Aorta (tissue), 5 donors: ENCODE measurements at places on chromosomes 11 and 22. TPM values are rescaled to one million over a fixed set of nuclear protein-coding genes. Genes with fewer than 3 reads are reported as not detected.

Gene HIC2
- total RNA-seq: 5.4 TPM

- H3K4me1 ChIP-seq: peaks cover 2% of the 10 kb centered on the region
- H3K27ac ChIP-seq: no peak overlapping the region
- DNase-seq: no peak
- no peaks in the 10 kb centered on the region for H3K36me3 ChIP-seq
- no peak overlapping the region for H3K4me3 ChIP-seq
Measured at GRCh38 chr11:111416231-111416960, 37.3 kb upstream of the POU2AF1 start.

DNA sequence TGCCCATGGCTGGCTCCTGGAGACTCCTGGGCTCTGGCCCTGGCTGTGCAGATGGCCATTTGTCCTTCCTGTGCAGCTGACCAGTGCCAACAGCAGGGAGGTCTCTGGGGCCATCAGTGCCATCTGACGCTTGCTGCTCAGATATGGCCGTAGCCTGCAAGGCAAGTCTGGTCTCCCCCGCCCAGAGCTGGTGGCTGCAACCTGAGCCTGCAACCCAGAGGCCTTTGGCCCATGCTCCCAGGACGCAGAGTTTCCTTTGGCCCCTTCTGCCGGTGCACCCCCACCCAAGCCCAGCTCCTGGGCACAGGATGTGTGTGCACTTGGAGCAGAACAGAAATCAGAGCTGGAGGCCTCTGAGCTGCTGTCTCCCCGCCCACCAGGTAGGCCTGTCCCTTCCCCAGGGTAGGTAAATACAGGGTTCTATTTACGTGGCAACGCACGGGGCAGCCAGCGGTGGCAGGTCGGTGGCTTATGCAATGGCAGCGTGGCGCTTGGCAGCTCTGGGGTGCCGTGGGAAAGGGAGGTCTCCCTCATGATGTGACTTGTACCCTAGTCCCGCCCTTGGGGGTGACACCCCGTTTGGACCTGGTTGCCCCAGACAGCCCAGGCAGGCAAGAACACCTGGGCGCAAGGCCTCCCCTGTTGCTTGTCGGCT, 21.0 kb upstream of the MYEOV start:
- no peak overlapping the region for H3K27ac ChIP-seq
- H3K4me3 ChIP-seq: no peak overlapping the region
- no peaks in the 10 kb centered on the region for H3K4me1 ChIP-seq
- DNase-seq: no peak
- no peaks in the 10 kb centered on the region for H3K36me3 ChIP-seq
- no peaks in the 10 kb centered on the region for H3K27me3 ChIP-seq

DNA sequence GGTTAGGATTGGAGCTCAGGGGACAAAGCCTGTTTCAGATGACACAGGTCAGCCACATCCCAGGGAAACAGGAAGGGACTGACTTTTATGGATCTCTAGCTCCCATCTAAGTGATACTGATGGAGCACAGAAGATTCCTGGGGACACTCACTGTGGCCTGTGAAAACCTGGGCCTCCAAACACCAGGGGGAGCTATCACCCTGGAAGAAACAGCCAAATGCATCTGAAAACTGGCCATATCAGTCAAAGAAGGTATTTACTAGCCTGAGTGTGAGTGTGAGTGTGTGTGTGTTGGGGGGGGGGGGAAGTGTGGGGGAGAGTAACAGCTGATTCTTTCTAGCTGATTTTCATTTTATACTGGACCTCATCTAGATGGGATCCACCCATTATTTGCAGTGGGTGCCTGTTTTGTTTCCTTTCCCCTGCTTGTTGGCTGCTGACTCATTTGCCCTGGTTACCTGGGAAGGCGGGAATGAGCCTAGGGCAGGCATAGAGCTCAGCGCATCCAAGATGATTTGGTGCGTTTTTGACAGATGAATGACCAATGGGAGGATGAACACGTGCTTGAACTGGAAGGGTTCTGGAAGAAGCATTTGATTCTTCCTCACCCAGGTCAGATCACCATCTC, 284.0 kb downstream of the KIRREL3 start:
- H3K27ac ChIP-seq: no peak overlapping the region
- H3K36me3 ChIP-seq: no peaks in the 10 kb centered on the region
- DNase-seq: no peak
- H3K4me3 ChIP-seq: no peak overlapping the region
- H3K27me3 ChIP-seq: no peaks in the 10 kb centered on the region
- no peaks in the 10 kb centered on the region for H3K4me1 ChIP-seq

GRCh38 chr22:34036931-34037330, 116.7 kb upstream of the LARGE1 start:
- H3K4me3 ChIP-seq: no peak overlapping the region
- no peaks in the 10 kb centered on the region for H3K36me3 ChIP-seq
- H3K27ac ChIP-seq: no peak overlapping the region
- H3K4me1 ChIP-seq: no peaks in the 10 kb centered on the region

DNA sequence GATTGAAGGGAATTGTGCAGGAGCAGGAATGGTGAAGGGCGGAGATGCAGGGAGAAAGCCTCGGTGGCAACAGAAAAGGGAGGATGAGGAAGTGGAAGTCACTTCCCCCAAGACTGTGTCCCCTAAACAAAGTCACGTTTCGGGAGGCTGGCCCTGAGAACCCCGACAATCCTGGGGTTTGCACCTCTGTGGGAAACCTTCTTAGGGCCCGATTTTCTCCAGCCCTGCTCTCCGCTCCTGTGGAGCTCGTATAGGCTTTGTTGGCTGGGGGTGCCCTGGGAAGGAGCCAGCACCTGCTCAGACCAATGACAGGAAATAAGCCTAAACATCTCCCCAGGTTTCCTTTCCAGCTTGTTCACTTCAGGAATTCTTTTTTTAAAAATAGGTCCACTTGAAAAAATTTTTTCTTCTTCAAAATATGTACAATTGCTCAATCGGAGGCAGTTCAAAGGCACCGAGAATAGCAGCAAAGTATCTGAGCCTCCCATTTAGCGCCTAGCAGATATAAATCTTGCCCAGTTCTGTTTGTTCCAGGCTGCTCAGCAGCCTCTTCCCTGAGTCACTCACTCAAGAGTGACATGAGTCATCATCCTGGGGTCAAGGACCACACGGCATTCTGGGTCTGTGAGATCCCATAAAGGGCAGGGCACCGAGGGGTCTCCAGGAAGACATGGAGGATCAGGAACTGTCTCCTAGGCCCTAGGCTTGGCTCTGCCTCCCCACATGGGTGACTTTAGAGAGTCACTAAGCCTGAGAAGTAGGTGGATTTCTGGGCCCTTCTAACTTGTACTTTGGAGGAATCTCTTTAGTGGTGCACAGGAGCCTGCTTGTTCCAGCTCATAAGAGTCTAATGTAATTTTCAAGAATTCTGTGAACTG, 34.0 kb downstream of the IRAG1 start:
- no peaks in the 10 kb centered on the region for H3K36me3 ChIP-seq
- H3K27ac ChIP-seq: peak overlapping the region; percentile 95
- no peak overlapping the region for H3K4me3 ChIP-seq
- H3K27me3 ChIP-seq: no peaks in the 10 kb centered on the region

DNA sequence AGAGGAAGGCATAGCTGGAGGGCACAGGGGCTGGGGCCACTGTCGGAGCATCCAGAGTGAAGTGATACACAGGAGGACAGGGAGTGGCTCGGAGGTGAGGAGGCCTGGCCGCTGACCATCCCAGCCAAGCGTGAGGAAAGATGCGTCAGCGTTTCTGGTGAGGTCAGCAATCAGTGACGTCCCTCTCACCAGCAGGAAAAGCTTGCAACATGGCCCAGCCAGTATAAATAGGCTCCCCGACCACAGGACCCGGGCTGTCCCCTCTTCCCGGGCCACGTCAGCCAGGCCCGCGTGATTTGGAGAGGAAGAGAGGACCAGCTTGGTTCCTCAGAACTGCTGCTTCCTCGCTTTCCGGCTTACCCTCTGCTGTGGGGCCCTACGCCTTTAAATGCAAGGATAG, 4.2 kb upstream of the OSM start:
- H3K4me3 ChIP-seq: no peak overlapping the region
- H3K27ac ChIP-seq: no peak overlapping the region
- H3K36me3 ChIP-seq: no peaks in the 10 kb centered on the region
- DNase-seq: peak; percentile 94
- no peaks in the 10 kb centered on the region for H3K4me1 ChIP-seq
- H3K27me3 ChIP-seq: no peaks in the 10 kb centered on the region

DNA sequence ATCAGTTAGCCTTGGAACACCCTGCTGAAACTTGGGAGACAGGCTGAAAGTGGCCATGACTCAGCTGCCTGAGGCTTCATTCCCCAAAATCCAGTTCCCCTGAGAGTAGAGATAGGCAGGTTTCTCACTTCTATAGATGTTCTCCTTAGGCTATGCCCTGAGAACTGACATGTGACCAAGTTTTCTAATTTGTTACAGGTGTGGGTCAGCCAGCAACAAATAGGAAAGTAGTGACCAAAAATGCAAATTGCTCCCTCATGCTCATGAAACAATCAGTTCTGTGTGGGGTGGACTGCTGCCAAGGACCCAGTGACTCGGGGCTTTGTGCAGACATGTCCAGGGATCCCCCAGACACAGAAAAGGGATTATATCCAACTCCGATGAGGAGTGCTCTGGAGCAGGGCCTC, 7.3 kb upstream of the CCDC15 start:
- H3K4me1 ChIP-seq: no peaks in the 10 kb centered on the region
- no peak overlapping the region for H3K27ac ChIP-seq
- no peak for DNase-seq

- H3K4me1 ChIP-seq: peaks cover 3% of the 10 kb centered on the region
- H3K36me3 ChIP-seq: no peaks in the 10 kb centered on the region
- H3K27ac ChIP-seq: peak overlapping the region; percentile 36
- DNase-seq: peak; percentile 87
- no peaks in the 10 kb centered on the region for H3K27me3 ChIP-seq
Measured at GRCh38 chr22:37018815-37019308, 385 bp downstream of the TST start.
